Mucosa of descending colon (tissue), 3 donors: ENCODE measurements at places on chromosomes 5 and 9.

- no peak for DNase-seq
Observed at GRCh38 chr9:18857769-18858168, 175.2 kb downstream of the SAXO1 start.

GRCh38 chr5:88827997-88828396, 55.0 kb downstream of the MEF2C start:
- no peak for DNase-seq

DNA sequence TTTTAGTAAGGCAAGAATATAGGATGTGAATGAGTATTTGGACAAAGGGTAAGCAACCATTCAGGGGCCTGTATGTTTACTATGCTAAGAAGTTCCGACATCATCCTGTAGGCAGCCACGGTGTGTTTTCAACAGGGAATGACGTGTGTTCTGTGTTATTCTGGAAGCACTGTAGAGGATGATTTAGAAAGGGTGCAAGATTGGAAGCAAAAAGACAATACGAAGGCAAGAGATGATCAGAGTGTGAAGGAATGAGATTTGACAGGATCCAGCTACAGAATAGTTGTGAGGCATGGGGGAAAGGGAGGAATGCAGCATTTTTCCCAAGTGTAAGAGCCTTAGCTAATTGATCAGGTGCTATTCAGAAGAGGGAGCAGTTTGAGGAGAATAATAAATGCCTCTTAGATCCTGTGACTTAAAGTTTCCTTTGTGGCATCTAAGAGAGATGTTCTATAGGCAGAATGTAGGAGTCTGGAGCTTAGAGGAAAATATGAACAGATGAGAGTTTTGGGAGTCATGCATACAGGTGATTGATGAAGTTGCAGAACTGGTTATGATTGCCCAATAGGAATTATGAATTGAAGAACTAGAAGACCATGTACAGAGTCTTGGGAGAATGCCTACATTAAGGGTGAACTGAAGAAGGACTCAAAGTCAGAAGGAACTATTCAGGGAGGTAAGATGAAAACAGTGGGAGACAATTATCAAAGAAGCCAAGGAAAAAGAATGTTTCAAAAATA, 2.5 kb downstream of the SMC5 start:
- DNase-seq, result no peak

GRCh38 chr9:93652604-93653592, 76.5 kb downstream of the PHF2 start:
- peak; percentile 36 for DNase-seq

- no peak for DNase-seq
Observed at GRCh38 chr9:133647148-133647547, 11.0 kb downstream of the DBH start.

DNA sequence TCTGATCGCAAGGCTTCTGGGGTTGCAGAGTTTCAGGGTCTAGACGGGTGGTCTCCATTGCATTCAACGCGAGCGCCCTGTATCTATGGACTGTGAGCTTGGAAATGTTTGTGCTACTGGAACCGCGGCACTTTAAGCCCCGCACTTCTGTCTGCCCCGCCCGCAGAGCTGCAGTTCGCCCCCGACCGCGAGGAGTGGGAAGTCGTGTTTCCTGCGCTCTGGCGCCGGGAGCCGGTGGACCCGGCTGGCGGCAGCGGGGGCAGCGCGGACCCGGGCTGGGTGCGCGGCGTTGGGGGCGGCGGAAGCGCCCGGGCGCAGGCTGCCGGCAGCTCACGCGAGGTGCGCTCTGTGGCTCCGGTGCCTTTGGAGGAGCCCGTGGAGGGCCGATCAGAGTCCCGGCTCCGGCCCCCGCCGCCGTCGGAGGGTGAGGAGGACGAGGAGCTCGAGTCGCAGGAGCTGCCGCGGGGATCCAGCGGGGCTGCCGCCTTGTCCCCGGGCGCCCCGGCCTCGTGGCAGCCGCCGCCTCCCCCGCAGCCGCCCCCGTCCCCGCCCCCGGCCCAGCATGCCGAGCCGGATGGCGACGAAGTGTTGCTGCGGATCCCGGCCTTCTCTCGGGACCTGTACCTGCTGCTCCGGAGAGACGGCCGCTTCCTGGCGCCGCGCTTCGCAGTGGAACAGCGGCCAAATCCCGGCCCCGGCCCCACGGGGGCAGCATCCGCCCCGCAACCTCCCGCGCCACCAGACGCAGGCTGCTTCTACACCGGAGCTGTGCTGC, 1.0 kb downstream of the ADAMTS19 start:
- DNase-seq, result peak; percentile 56

- no peak for DNase-seq
Observed at GRCh38 chr5:169121630-169122420, 179.1 kb downstream of the SLIT3 start.

DNA sequence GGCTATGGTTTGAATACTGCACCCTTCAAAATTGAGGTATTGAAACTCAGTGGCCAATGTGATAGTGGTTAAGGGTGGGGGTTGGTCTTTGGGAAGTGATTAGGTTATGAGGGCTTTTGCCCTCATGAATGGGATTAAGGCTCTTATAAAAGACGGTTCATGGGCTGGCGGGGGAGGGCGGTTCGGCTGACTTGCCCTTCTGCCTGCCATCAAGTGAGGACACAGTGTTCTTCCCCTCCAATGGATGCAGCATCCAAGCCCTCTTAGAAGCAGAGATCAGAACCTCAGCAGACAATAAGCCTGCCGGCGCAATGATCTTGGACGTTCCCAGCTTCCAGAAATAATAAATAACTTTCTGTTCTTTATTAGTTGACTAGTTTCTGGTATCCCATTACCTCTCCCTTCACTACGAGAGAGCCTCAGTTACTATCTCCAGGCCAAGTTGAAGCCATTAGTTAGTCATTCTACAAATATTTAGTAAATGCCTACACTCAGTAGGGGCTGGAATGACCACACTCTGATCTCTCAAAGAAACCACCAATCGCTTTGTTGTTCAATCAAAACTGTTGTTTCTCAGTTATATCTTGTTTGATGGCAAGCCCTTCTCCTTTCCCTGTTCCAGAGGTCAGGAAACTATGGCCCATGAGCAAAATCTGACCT, 219.3 kb downstream of the TSSK1B start:
- DNase-seq, result no peak

DNA sequence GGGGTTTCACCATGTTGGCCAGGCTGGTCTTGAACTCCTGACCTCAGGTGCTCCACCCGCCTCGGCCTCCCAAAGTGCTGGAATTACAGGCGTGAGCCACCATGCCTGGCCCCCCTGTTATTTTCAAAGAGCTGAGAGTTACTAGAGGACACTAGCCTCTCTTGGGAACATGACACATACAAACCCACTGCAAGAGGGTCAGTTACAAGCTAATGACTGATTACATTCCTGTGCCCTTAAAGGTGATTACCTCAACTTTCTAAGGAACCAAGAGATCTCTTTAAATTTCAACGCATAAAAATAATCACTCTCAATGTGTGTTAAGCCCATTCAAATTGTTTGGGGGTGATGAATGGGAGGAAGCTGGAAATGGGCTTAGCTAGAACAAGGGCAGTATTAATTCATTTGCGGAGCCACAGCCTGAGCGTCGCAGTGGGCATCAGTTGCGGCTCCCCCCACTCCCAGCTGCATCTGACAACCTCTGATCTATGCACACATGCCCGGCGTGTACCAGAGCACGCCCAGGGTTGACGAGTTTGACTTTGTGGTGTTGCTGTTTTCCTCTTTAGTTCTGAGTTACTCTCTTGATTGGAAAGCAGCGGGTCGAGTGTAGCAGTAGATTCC, 146.9 kb downstream of the GOLPH3 start:
- DNase-seq, result no peak
